ENCODE measurements at places on chromosomes 3 and 15.

- no peak for DNase-seq
These were observed 43.3 kb downstream of the ZPLD1 start for GRCh38 chr3:102478160-102478559.

GRCh38 chr3:44016818-44017217 is 224.9 kb upstream of the TOPAZ1 start:
- no peak for DNase-seq

- DNase-seq, result no peak
These were observed 37.8 kb downstream of the CFAP100 start for GRCh38 chr3:126432361-126433104.

GRCh38 chr15:80059786-80060355 is 395 bp downstream of the ZFAND6 start:
- peak; percentile 31 for DNase-seq

DNA sequence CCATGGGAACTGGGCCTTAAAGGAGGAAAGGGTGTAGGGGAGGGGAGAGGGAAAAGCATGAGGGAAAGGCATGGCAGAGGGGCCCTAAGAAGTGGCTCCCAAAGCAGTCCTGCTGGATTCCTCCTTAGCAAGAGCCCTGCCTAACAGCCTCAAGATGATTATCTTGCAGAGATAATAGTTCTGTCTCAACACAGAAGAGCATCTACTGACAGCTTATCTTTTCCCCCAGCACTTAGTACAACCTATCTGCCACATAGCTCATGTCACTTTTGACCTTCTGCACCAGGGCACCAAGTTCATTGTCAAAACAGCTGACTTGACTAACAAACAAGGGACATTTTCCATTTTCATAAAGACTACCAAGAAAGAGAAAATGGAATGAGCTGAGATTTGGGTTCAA is 86.3 kb downstream of the ANP32A start:
- DNase-seq, result no peak

DNA sequence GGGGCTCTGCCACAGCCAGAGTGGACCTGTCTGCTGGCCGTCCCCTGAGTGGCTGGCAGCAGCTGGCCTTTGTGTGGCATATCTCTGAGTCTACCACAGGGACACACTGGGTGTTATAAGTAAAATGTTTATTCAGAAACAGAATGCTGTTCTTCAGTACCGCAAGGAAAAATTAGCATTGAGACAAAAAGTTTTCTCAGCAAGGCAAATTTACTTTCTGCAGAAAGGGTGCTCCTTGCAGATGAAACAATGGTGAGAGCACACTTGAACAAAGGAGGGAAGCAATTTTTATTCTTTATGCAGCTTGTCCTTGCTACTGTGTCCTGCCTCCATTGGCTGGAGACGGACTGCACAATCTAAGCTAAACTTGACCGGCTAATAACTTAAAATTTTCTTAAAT is 4.0 kb downstream of the TMEM89 start:
- DNase-seq, result no peak

GRCh38 chr15:63256433-63257274 is 20.8 kb upstream of the APH1B start:
- DNase-seq, result peak; percentile 50

DNA sequence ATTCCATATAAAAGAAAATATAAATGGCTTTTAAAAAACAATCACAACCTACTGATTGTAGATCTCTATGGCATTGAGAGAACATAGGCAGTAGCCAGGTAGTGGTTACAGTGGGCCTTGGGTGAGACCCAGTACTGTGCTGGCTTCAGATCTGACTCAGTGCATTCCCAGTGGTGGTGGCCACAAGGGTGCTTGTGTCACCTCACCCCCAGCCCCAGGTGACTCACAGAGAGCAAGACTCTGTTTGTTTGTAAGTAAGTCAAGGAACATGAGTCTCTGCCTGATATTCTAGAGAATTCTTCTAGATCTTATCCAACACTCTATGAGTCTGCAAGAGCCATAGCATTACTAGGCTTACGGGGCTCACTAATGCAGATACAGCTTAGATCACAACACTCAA is 118.8 kb upstream of the AZI2 start:
- DNase-seq, result no peak

- no peak for DNase-seq
These were observed 654.4 kb upstream of the ADAMTS9 start for GRCh38 chr3:65342084-65342683.

DNA sequence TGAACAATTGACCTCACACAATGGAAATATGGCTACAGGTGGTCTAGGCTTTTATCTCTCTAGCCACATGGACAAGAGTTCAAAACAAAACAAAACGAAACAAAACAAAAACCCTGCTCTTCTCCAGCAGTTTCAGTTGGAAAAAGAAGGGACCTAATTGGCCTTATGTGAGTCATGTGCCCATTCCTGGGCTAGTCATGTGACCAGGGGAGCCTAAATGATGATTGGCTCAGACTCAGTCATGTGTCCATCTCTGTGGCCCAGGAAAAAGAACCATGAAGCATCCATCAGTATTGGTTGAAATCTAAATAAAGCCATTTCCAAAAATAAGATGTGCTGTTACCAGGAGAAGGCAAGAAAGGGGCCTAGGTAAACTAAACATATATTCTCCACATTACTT is 96.8 kb downstream of the ANXA2 start:
- DNase-seq, result no peak

- DNase-seq, result no peak
These were observed 109.5 kb upstream of the OCA2 start for GRCh38 chr15:28208583-28208982.

GRCh38 chr15:27563765-27564370 is 535.2 kb downstream of the OCA2 start:
- DNase-seq, result no peak

DNA sequence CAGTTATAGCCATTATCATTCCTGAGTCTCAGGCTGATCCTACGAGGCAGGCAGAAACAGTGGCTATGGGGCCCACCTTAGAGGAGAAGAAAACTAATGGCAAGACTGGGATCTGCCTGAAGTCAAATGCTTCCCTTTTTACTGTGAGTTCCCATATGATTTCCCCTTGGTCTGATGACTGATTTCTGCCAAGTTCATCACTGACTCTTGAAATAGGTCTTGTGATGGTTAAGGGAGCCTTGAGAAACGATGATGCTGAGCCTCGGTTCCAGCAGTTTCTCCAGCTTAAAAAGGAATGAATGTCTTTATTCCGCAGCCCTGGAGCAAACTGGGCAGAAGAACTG is 29.4 kb upstream of the LDHAL6B start:
- no peak for DNase-seq

Data from amniotic stem cell (primary cell).